ENCODE measurements at places on chromosomes 7 and 10. TPM values are rescaled to one million over a fixed set of nuclear protein-coding genes. Genes with fewer than 3 reads are reported as not detected.

DNA sequence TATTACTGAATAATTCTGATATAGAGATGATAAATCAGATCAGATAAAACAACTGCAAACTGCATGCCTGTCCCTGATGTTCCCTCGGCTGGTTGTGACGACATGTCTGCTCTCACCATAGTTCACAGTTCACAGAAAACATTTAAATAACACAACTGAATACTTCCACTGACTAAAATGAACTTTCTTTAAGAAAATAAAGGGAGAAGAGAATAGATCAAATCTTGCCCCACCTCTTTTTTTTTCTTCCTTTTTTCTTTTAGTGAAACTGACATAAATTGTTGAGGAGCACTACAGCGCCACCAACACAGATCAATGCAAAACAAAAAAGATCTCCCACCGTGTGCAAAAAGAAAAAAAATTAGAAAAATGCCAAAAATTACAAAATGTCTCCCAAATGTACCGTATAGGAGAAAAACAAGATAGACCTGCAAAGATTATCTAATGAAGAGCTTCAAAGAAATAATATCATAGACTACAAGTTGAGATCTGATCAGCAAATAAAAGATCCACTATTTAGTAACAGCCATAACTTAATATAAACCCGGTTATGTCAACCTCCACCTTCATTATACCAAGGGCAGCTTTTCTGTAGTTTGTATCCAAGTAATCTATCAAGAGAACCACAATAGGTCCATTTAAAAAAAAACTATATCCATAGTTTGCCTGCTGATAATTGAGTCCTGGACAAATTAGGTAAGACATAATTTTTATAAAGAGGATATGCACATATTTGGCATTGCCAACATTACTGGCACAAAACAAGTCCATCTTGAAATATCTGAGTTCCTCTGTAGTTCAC lies 30.7 kb upstream of the EPC1 start:
- DNase-seq: peak; percentile 70

DNA sequence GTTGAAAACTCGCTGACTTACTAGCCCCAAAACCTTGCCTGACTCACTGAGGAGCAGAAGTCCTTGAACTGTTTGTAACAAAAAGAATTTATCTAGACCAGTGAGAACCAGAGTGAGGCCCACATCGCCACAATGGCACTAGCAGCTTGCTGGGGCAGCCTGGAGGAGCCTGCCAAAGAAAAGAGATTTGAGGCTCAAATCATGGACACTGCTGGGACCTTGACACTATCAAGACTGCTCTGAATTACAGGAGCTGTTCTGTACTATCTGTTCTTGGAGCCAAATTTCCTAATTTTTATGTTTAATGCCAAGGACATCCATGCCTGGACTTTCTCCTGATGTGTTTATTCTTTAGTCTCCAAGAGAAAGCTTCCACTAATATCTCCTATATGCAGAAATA lies 82.0 kb upstream of the JCAD start:
- no peak for DNase-seq

- DNase-seq: no peak
Measured at GRCh38 chr10:1356349-1356748, 300.2 kb downstream of the WDR37 start.

DNA sequence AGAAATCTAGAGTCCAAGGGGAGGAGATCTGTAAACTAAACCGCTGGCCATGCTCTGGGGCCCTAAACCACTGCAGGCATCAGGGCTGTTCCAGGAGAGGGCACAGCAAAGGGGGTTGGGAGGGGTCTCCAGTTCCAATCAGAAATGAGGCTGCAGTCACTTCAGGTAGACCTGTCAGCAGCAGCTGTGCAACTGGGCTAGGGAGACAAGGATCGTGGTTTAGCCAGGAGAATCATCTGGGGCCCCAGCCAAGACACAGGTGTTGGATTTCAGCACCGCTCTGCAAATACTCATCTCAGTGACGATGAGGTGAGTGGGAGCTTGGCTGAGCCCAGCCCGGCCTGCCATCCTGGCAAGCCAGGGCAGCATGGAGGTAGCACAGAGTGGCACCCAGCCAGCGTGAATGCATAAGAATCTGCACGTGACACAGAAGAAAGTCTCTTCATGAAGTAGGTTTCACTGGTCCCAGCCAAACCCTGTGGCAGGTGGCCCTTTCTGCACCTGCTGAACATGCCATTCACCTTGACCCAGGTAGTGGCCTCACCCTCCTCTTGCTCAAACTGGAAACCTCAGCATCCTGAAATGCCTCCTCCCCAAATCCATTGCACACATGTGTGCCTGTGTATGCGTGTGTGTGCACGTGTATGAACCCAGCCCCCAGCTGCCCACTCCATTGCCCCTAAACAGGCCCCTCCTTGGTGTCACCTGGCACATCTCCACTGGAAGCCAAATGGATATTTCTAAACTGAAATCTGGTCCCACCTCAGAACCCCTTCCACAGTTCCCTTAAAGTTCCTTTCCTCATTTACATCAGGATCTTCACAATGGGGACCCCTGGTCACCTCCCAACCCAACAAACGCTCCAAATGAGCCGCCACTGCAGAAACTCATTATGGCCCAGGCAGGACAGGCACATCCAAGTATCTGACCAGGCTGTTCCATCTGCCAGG lies 9.6 kb downstream of the GPRIN2 start:
- no peak for DNase-seq

GRCh38 chr7:82080254-82080927 lies 310.5 kb upstream of the HGF start:
- no peak for DNase-seq

GRCh38 chr7:39212876-39213275 lies 235.2 kb downstream of the POU6F2 start:
- DNase-seq: peak; percentile 27

GRCh38 chr10:80405626-80406025 lies 2.7 kb upstream of the PRXL2A start:
- DNase-seq: no peak

DNA sequence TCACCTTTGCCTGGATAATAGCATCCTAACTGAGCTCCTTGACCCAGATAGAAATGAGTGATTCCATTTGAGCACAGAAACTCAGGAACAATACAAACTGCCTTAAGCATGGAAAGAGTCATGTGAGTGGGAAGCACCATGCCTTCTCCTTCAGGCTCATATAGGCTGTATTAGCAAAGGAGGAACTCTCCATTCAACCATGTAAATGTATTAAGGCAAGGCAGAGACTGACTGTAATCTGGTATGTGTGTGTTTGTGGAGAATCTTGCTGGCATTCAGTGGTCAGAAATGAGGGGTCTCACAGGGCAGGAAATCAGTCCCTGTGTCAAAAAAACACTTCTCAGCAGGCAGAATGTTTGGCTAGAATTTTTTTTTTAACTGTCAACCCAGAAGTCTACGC lies 40.2 kb downstream of the COA1 start:
- DNase-seq: no peak

The OIT3 gene
- 2.5 TPM for polyA plus RNA-seq

The CNPY1 gene
- polyA plus RNA-seq: not detected

The EDRF1 gene
- polyA plus RNA-seq: 55.7 TPM

DNA sequence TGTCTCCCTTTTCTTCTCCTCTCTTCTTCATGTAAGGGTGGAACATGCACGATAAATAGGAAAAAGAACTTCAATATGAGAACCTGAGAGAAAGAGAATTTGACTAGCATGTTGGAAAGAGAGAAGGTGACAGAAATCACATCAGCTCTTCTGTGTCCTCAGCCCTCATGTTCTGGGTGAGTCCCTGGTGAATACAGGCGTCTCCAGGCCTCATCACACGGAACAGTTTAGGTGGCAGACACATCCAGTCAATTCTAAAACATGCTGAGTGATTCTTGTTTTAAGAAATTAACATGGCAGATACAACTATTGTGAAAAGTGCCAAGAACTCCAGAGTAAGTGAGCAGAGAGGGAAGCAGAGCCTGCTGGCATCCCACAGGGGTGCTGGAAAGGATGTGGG lies 96.1 kb downstream of the FAM107B start:
- DNase-seq: no peak

DNA sequence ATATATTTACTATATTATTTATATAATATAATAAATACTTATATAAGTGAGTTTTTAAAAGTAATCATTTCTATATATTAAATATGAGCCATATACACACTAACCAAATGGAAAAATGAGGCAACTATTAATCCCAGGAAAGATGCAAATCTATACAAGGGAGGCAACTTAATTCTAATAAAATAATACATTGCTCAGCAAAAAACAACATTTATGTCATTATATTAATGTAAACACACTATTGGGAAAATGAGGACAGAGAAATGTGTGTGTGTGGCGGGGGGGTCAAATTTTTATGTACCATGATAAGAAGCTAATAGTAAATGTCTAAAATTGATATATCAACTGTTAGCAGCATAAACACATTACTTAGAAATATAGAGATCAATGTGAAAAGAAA lies 23.3 kb upstream of the DGKI start:
- no peak for DNase-seq

DNA sequence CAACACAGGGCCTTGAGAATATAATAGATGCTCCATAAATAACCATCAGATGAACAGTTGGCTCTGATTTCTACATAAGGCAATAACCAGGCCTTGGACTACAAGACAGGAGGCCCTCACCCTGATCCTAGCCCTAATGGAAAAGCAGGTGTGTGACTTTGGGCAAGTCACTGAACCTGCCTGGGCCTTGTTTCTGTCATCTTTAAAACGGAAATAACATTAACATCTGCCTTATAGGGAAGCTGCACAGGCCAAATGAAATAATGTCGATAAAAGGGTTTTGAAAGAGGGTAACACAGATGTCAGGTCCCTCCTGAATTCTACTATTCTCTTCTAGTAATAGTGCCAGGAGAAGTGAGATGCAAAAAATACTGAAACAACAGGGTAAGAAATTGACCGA lies 20.7 kb downstream of the PIK3AP1 start:
- DNase-seq: no peak

DNA sequence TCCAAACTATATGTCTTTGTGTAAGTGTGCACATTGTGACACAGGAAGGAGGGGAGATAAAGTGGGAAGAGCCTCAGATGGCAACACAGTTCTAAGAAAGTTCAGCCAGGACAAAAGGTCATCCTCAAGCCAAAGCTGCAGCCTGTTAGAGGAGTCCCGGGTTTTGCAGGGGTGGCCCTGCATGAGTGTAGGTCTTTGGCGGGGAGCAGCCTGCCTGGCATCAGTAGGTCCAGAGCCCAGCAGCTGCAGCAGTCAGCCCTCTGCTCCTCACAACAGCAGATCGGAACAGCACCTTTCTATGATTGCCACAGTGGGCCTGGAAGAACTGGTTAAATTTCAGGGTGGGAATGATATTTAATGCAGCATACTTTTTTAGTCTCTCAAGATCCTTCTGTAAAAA lies 13.5 kb upstream of the VDAC2 start:
- no peak for DNase-seq

The TDRD1 gene
- 0.05 TPM for polyA plus RNA-seq

The ZPBP gene
- polyA plus RNA-seq: 0.54 TPM

Measured in left renal cortex interstitium (tissue), 4 donors.